ENCODE measurements at places on chromosomes 7 and 10. TPM values are rescaled to one million over a fixed set of nuclear protein-coding genes. Genes with fewer than 3 reads are reported as not detected.

SNCG gene
- total RNA-seq, result 9.9 TPM

SAMD9L gene
- total RNA-seq, result 0.39 TPM

ELFN1 gene
- 0.23 TPM for total RNA-seq

NAT16 gene
- 0.15 TPM for total RNA-seq

OR2A5 gene
- not detected for total RNA-seq

PCBD1 gene
- 225 TPM for total RNA-seq

TMEM229A gene
- not detected for total RNA-seq

SLC16A9 gene
- total RNA-seq, result 0.13 TPM
